Activated T-cell treated with anti-CD3 and anti-CD28 coated beads for 4 hours (primary cell): ENCODE measurements at places on chromosomes 6 and 20.

DNA sequence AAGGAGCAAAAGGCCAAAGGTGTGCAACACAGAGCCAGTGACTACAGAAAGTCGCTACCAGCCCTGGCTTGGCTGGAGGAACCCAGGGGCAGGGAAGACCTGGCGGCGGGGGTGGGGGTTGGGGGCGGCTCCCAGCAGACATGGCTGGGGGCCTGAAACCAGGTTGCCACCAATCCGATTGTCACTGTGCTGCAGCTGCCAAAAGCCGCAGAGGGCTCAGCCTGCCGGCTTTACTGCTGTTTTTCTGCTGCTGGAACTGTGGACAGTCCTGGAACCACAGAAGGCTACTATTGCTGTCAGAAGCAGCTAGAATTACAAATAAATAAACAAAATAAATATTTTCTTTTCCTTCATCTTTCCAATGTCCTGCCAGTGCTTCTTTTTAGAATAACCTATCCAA lies 25.7 kb upstream of the OGFRL1 start:
- no peak for DNase-seq

DNA sequence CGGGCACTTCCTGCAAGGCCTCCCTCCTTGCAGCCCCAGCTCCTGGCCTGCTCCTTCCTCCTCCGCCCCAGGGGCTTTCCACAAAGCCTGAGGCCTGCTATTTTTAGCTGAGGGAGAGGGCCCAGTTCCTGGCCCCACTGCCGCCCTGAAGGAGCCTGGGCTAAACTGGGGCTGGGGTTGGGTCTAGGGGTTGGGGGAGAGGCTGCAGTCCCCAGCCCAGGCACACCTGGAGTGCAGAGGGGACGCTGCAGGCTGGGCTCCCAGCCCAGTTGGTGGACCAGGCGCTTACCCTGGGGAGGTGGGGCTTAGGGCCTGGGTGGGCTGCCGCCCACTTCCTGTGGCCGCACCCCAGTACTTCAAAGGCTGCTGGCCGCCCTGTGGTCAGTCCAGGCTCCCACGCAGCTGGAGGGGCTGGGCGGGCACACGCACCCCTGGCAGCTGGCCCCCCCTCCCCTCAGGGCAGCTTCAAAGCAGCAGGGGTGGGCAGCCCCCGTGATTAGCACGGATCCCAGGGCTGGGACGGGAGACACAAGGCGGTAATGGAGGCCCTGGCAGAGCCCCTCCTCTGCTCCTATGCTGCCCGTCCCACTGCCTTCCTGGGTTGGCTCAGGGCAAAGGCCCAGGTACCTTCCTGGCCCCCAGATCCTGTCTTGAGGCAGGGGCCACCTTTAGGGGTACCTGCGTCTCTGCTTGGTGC lies 7.1 kb upstream of the ABHD16B start:
- no peak for DNase-seq

GRCh38 chr6:117169781-117170281 lies 95.5 kb upstream of the VGLL2 start:
- no peak for DNase-seq

- DNase-seq, result no peak
Observed at GRCh38 chr6:145006914-145007313, 721.8 kb downstream of the UTRN start.

- no peak for DNase-seq
Observed at GRCh38 chr20:62633598-62634329, 8.5 kb upstream of the SLCO4A1 start.

DNA sequence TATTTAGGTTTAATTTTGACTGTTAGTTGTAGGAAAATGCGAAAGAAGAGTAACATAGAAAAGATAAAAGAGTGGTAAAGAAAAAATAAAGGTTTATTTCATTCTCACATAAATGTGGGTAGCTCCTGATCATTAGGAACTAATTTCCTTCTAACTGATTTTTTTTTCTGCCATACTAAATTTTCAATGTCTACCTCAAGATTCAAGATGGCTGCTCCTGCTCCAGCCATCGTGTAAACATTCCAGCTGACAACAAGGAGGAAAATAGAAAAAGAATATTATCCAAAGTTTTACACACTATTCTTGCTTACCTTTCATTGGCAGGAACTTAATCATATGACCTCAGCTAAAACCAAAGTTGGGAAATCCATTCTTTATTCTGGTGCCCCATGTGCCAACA lies 488.2 kb downstream of the LMBRD1 start:
- no peak for DNase-seq
